K562 (cell line): ENCODE measurements at places on chromosomes 2 and 18. TPM values are rescaled to one million over a fixed set of nuclear protein-coding genes. Genes with fewer than 3 reads are reported as not detected.

GRCh38 chr2:144115739-144116291, 404.1 kb downstream of the ZEB2 start:
- no peaks in the 10 kb centered on the region for H3K36me3 ChIP-seq
- DNase-seq, result no peak
- no peak overlapping the region for H3K27ac ChIP-seq
- H3K27me3 ChIP-seq, result no peaks in the 10 kb centered on the region
- no peak overlapping the region for H3K4me3 ChIP-seq

The IL37 gene
- polyA plus RNA-seq, result not detected in 2 replicates

GRCh38 chr2:12296915-12297314, 419.8 kb upstream of the TRIB2 start:
- H3K27ac ChIP-seq, result no peak overlapping the region
- H3K27me3 ChIP-seq, result no peaks in the 10 kb centered on the region
- peaks cover 3% of the 10 kb centered on the region; the same call in 2 of the 3 replicates for H3K36me3 ChIP-seq
- H3K4me3 ChIP-seq, result no peak overlapping the region
- no peak for DNase-seq

The RESP18 gene
- not detected in 2 replicates for polyA plus RNA-seq

GRCh38 chr18:50126471-50126870, 68.5 kb downstream of the MYO5B start:
- no peak overlapping the region for H3K27ac ChIP-seq
- H3K36me3 ChIP-seq, result no peaks in the 10 kb centered on the region
- no peak overlapping the region for H3K4me3 ChIP-seq

The MYCN gene
- not detected in 2 replicates for polyA plus RNA-seq

GRCh38 chr2:159614534-159615366, 1.6 kb downstream of the BAZ2B start:
- DNase-seq, result peak; percentile 66
- peak overlapping the region; percentile 96 for H3K27ac ChIP-seq
- H3K4me3 ChIP-seq, result peak overlapping the region; percentile 66
- H3K36me3 ChIP-seq, result no peaks in the 10 kb centered on the region

DNA sequence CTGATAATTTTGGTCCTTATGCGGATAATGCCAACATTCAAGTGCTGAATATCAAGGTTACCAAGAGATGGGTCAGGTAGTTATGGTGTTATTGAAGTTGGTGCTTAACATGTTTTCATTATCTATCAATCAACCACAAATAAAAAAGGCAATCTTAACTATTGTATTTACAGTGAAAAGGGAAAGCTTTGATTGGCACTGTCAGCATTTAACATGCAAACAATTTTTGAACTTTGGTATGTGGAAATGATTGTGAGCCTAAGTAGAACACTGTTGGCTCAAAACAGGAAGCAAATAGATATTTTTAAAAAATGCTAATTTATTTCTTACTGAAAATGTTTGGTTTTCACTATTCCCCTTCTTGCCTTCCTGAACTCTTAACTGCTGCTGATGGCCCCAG, 21.9 kb downstream of the APLF start:
- H3K27me3 ChIP-seq, result no peaks in the 10 kb centered on the region
- no peaks in the 10 kb centered on the region for H3K36me3 ChIP-seq
- DNase-seq, result no peak

GRCh38 chr2:18132697-18133096, 254.2 kb downstream of the KCNS3 start:
- H3K36me3 ChIP-seq, result no peaks in the 10 kb centered on the region
- H3K27ac ChIP-seq, result no peak overlapping the region
- H3K4me1 ChIP-seq, result no peaks in the 10 kb centered on the region
- no peak overlapping the region for H3K4me3 ChIP-seq

DNA sequence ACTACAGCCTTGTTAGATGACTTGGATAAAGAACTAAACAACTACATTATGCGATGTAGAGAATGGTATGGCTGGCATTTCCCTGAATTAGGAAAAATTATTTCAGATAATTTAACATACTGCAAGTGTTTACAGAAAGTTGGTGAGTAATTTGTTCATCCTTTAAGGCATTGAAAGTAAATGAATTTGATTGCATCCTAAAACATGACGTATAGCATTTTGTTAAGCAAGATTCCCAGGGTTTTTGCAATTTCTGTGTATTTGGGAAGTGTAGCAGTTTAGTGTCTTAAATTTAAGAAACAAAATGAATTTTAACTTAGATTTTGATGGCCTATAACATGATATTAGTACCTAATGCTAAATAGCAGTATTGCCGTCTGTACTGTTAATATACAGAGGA, 24.8 kb downstream of the NOP58 start:
- no peak overlapping the region for H3K4me3 ChIP-seq
- H3K27ac ChIP-seq, result no peak overlapping the region
- peaks cover 94% of the 10 kb centered on the region for H3K36me3 ChIP-seq
- no peaks in the 10 kb centered on the region for H3K27me3 ChIP-seq

GRCh38 chr2:197072533-197072932, 146.0 kb upstream of the PGAP1 start:
- H3K27me3 ChIP-seq, result no peaks in the 10 kb centered on the region

DNA sequence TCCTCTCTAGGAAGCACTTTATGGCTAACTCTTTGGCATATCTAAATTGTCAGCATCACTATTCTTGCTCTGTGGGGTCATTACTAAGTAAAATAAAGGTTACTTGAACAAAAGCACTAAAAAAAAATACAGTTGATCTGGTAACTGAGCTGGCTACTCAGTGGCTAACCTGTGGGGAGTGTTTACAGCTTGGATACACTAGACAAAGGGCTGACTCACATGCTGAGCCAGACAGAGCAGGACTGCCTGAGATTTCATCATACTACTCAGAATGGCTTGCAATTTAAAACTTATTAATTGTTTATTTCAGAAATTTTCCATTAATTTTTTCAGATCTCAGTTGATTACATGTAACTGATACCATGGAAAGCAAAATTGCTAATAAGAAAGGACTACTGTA, 1690.4 kb upstream of the SLC39A10 start:
- H3K4me1 ChIP-seq, result no peaks in the 10 kb centered on the region
- H3K27me3 ChIP-seq, result no peaks in the 10 kb centered on the region
- no peak overlapping the region for H3K4me3 ChIP-seq
- no peak for DNase-seq
- H3K27ac ChIP-seq, result no peak overlapping the region
- H3K36me3 ChIP-seq, result no peaks in the 10 kb centered on the region

The ATP8B1 gene
- polyA plus RNA-seq, result 0.01 TPM in 1 of 2 replicates, not detected in the other

DNA sequence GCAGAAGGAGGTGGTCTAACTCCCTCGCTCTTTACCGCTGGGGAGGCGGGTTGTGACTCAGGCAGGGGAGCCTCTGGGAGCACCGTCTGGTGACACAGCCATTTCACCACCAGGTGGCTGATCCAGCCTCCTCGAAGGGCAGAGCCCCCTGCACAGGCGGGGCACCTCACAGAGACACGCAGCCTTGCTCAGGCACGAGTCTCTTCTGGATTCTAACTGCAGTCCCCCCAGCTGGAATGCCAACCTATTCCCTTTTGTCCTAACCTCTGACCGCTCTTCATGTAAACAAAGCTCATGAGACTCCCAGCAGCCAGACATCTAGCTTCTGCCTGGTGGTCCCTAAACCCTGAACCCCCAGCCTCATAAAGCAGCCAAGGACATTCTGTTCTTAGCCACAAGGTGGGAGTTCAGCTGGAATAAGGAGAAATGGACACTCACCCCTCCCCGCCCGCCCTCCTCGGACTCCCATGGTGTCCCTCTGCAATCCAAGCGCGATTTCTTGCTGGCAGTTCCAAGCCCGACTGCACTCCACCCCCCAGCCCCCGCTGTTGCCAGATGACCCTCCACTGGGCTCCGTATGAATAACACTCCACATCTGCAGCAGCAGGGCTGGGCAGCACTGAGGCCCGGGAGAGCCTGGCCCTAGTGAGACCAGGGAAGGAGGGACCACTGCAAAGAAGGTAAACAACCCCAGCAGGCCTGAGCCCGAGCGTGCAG, 84.3 kb downstream of the TNS1 start:
- DNase-seq, result no peak
- H3K36me3 ChIP-seq, result no peaks in the 10 kb centered on the region
- no peak overlapping the region for H3K27ac ChIP-seq

GRCh38 chr2:127648321-127648720, 2.4 kb downstream of the GPR17 start:
- peaks cover 85% of the 10 kb centered on the region for H3K27me3 ChIP-seq
- H3K36me3 ChIP-seq, result no peaks in the 10 kb centered on the region
- no peak overlapping the region for H3K27ac ChIP-seq
- H3K4me1 ChIP-seq, result peaks cover 43% of the 10 kb centered on the region

- H3K27me3 ChIP-seq, result peaks cover 7% of the 10 kb centered on the region; the same call in 1 of the 2 replicates
- no peaks in the 10 kb centered on the region for H3K4me1 ChIP-seq
- no peak overlapping the region for H3K27ac ChIP-seq
- H3K4me3 ChIP-seq, result no peak overlapping the region
- no peak for DNase-seq
These were observed 11.3 kb downstream of the PROM2 start for GRCh38 chr2:95285542-95285932.

GRCh38 chr2:203018181-203018580, 3.5 kb downstream of the NBEAL1 start:
- DNase-seq, result no peak
- H3K36me3 ChIP-seq, result peaks cover 3% of the 10 kb centered on the region; the same call in 1 of the 3 replicates
- peaks cover 7% of the 10 kb centered on the region for H3K4me1 ChIP-seq
- H3K27me3 ChIP-seq, result no peaks in the 10 kb centered on the region

- H3K36me3 ChIP-seq, result no peaks in the 10 kb centered on the region
- no peak overlapping the region for H3K27ac ChIP-seq
- H3K27me3 ChIP-seq, result no peaks in the 10 kb centered on the region
- no peak for DNase-seq
- no peak overlapping the region for H3K4me3 ChIP-seq
These were observed 5.4 kb upstream of the ZAP70 start for GRCh38 chr2:97708048-97708380.

The GALNT3 gene
- 0.05 TPM in 1 of 2 replicates, not detected in the other for polyA plus RNA-seq

DNA sequence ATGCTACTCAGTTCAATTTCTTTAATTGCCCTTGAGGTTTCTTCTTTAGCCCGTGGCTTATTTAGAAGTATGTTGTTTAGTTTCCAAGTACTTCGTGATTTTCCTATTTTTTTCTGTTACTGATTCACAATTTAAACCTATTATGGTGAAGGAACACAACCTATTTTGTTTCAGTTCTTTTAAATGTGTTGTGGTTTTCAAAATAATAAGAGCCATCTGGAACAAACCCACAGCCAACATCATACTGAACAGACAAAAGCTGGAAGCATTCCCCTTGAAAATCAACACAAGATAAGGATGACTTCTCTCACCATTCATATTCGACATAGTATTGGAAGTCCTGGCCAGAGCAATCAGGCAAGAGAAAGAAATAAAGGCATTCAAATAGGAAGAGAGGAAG, 155.2 kb downstream of the GALNT1 start:
- no peaks in the 10 kb centered on the region; the same call in 2 of the 3 replicates for H3K4me1 ChIP-seq
- no peaks in the 10 kb centered on the region for H3K27me3 ChIP-seq
- no peaks in the 10 kb centered on the region for H3K36me3 ChIP-seq
- no peak overlapping the region for H3K4me3 ChIP-seq
- no peak overlapping the region for H3K27ac ChIP-seq
- DNase-seq, result no peak

- peaks cover 5% of the 10 kb centered on the region; the same call in 2 of the 3 replicates for H3K36me3 ChIP-seq
- H3K27ac ChIP-seq, result no peak overlapping the region
- no peak for DNase-seq
These were observed 60.7 kb downstream of the INPP4A start for GRCh38 chr2:98505311-98505808.

The CFAP65 gene
- not detected in 2 replicates for polyA plus RNA-seq

DNA sequence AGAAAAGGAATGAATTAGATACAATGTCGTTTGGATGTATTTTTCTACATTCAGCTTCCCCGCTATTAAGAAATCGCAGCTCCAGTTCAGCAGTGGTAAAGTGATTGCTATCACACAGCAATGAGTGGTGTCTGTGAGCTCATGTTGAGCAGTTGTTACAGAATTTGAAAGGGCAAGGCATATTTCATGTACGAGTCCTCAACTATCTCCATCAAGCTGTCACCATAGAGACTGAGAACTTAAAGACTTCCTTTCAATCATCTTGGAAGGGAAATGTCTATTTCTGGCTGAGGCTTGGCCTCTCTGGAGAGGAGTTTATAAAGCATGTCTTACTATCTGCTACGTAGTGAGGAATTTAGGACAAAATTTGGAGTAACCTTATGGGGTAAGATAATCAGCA, 24.4 kb upstream of the FAM117B start:
- no peaks in the 10 kb centered on the region for H3K36me3 ChIP-seq
- DNase-seq, result no peak
- no peak overlapping the region for H3K4me3 ChIP-seq
- H3K4me1 ChIP-seq, result no peaks in the 10 kb centered on the region
- no peaks in the 10 kb centered on the region for H3K27me3 ChIP-seq

DNA sequence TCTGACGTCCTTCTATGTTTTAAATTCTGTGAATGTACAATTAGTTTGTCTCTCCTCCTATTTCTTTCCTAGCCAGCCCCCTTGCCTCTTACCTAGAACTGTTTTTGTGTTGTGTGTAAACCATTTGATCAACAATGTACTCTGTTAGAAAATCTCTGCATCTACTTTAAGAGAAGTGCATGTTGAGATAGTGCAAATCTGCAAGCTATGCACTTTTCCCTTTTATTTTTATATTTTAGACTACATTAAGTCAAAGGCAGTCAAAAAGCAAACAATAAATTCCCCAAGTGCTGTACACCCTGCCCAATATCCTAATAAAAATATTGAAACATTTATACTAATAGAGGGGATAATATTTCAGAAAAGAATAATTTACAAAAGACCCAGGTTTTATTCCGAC, 13.7 kb downstream of the LYPD6 start:
- H3K36me3 ChIP-seq, result no peaks in the 10 kb centered on the region
- no peak overlapping the region for H3K27ac ChIP-seq
- H3K4me3 ChIP-seq, result no peak overlapping the region
- H3K4me1 ChIP-seq, result no peaks in the 10 kb centered on the region
- DNase-seq, result no peak

- no peaks in the 10 kb centered on the region for H3K36me3 ChIP-seq
- peaks cover 3% of the 10 kb centered on the region for H3K4me1 ChIP-seq
- no peak overlapping the region for H3K27ac ChIP-seq
- no peak overlapping the region for H3K4me3 ChIP-seq
- DNase-seq, result no peak
These were observed 45.3 kb upstream of the HS6ST1 start for GRCh38 chr2:128363934-128364361.

The ZC3H6 gene
- 1.7 and 2.5 TPM in 2 replicates for polyA plus RNA-seq

DNA sequence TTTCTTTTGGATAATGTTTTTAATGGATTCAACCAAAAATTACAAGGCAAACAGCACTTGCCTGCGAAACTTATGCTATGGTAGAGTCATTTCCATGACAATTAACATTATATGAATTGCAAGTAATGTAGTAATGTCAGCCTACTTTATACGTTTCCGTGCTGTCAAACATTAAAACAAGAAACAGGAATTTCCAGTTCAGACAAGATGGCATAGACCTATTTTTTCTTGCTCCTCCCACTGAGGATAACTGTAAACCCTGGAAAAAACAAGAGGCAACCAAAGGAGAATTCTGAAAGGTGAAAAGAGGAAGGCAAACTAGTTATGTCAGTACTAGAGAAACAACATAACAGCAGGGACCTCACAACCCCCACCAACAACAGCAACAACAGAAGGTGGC, 170.7 kb downstream of the DIS3L2 start:
- no peak for DNase-seq
- no peaks in the 10 kb centered on the region for H3K27me3 ChIP-seq
- H3K36me3 ChIP-seq, result no peaks in the 10 kb centered on the region
- no peak overlapping the region for H3K27ac ChIP-seq
- no peak overlapping the region for H3K4me3 ChIP-seq

The ZNF519 gene
- polyA plus RNA-seq, result 7.9 and 14.4 TPM in 2 replicates
